ENCODE measurements at places on chromosomes 2 and 18. TPM values are rescaled to one million over a fixed set of nuclear protein-coding genes. Genes with fewer than 3 reads are reported as not detected.

SLC20A1 gene
- polyA plus RNA-seq, result 26.6 TPM

- peak; percentile 75 for DNase-seq
Measured at GRCh38 chr2:239499726-239500573, 99.1 kb upstream of the HDAC4 start.

MRPS9 gene
- polyA plus RNA-seq, result 31.2 TPM

SCN7A gene
- polyA plus RNA-seq, result 55.1 TPM

GRCh38 chr2:147888680-147889079 is 43.9 kb downstream of the ACVR2A start:
- no peak for DNase-seq

DNA sequence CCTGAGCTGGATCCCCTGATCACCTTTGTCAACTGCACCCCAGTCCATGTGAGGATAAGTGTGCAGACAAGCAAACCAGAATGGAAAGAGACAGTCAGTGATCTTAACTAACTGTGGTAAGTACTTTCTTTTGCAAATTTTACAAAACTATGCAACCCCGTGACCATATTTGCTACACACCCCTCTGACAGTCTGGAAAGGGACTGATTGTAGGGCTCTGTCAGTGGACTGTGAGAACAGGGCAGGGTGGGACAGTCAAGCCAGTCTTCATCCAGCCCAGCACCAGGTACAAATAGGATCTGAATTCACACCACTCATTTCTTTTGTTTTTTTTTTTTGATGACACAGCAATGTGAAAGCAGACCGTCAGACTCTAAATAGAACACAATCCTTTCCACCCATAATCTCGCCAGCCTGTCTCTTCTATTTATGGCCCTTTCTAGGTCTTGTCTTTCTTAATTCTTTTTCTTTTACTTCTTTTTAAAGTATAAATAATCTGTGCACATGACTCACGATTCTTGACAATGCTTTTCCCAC is 165.6 kb downstream of the ARL6IP6 start:
- no peak for DNase-seq

- no peak for DNase-seq
Measured at GRCh38 chr2:140880573-140880972, 1250.2 kb downstream of the LRP1B start.

GRCh38 chr2:120764991-120765677 is 29.5 kb downstream of the GLI2 start:
- no peak for DNase-seq

- no peak for DNase-seq
Measured at GRCh38 chr2:88639865-88640264, 12.6 kb upstream of the EIF2AK3 start.

DNA sequence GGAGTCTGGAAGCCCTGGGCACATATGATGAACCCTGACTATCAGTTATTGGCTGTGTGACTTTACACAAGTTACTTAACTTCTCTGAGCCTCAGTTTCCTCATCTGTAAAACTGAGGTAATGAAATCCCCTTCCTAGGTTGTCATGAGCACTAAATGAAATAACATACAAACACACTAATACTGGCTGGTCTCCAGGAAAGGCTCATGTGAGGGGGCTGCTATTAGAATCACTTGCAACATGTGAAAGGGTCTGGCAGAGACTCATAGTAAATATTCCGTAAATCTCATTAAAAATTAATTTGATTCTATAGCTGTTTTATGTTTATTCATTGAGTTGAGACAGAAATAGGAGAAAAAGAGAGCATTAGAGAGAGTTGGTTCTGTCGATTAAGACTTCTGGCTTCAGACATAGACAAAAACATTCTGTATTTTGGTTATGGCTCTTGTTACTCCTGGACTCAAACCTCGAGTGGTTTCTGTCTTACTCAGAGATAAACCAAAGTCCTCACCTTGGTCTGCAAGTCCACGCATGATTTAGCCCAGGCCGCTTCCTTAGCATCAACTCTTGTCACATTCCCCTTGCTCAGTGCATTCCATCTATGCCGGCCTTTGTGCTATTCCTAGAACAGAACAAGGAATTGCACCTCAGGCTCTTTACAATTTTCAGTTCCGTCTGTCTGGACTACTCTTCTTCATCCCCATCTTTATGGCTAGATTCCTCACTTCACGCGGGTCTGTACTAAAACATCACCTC is 139.1 kb downstream of the NXPH2 start:
- no peak for DNase-seq

DNA sequence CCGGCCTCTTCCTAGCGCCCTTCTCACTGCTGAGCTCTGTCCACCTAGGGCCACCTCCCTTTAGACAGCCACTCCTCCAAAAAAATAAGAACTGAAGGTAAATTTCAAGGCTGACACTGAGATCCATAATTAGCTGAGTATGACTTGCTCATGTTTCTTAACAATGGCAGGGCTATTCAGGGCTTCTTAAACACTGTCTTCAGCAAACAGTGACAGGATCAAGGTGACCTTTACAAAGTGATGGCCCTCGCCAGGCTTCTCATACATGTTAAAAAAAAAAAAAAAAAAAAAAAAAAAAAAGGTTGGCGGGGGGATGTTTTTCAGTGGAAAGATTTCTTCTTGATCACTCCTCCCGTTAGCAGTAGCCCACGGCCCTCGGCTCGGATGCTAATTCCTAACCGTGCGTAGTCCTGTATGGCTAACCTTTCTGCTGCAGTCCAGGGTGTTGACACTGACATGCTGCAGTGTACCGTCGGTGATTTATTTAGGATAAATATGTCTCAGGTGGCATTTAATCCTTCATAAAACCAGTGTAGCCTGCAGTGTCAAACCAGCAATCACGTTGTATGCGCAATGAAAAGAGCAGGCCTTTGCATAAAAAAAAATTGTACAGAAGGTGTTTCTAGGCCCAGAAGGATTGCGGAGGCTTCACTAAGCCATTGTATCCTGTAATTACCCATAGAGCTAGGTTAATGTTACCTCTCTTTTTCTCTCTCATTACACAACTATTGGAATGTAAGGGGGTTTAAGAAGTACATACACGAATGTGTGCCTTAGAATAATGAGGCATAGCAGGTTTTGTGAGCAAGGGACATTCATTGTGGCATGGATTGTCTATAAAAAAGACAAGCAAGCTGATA is 142.7 kb downstream of the PTGR3 start:
- no peak for DNase-seq

- no peak for DNase-seq
Measured at GRCh38 chr18:79695269-79695668, 15.7 kb downstream of the CTDP1 start.

DNA sequence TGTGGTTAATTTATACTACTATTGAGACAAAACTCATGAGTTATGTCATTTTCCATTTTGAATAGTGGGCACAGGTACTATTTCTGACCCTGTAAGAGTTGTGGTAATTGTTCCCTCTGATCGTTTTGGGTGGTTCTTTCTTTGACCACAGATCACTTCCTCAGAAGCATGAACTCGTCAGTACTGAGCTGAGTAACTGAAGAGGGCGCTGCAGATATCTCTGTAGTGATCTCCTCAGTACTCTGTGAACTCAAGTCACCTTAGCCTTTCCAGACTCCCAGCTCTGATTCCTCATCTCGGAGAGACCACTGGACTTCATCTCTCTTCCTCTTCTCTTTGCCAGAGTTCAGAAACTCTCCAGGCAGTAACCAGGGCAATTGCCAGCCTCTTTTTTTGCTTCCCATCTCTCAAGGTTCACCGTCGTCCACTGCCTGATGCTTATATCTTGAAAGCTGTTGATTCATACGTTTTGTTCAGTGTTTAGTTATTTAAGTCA is 9.4 kb upstream of the IL1RL1 start:
- no peak for DNase-seq

HOXD8 gene
- polyA plus RNA-seq, result 43.1 TPM

DNA sequence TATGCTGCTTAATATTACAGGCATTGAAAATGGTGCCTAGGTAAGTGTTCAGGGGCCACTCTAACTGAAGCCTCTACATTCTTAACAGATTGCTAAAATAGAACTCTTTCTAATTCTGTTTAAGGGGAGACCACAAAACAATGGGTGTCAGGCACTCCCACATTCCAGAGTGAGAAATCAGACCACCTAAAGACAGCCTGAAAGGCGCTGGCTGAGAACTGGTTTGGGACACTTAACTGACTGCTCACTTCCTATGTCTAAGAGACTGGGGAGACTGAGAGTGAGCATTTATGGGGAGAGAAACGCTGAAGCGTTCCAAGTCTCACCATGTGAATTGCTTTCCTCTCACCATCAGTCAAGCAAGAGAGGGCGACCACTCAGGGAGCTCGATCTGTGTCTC is 108.8 kb upstream of the ITGB6 start:
- peak; percentile 87 for DNase-seq

DNA sequence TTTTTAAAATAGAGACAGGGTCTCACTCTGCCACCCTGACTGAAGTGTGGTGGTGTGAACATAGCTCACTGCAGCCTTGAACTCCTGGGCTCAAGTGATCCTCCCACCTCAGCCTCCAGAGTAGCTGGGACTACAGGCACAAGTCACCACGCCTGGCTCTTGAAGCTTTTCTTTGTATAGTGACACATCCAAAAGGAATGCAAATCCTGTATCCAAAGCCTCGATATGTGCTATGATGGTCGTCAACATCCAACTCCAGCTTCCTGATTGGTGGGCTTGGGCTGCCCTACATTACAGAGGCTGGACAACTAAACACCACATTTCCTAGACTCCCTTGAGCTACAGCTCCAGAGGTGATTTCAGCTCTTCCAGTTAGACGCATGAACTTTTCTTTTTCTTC is 101.7 kb upstream of the PGAP1 start:
- peak; percentile 64 for DNase-seq

SULT1C3 gene
- polyA plus RNA-seq, result not detected

CROCC2 gene
- polyA plus RNA-seq, result 0.28 TPM

RFTN2 gene
- 19.4 TPM for polyA plus RNA-seq

CHMP3 gene
- polyA plus RNA-seq, result 141 TPM

DNA sequence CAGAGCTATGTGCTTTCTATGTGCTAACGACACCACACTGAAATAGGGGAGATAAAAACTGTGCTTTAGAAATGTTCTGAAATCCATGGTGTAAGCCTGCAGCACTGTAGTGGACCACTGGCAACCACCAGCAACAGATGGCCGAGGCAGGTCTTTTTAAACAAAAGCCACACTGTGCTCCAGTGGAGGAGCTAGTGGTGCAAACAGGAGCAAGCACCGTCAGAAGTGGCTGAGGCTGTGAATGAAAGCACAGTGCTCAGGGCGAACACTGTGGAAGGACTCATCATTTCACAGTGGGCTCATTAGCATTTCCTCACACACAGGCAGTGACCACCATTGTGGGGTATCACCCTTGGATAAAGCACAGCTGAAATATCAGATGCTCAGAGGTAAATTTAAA is 22.9 kb upstream of the MTX2 start:
- no peak for DNase-seq

PROKR1 gene
- polyA plus RNA-seq, result 2.7 TPM

TSPYL6 gene
- polyA plus RNA-seq, result 0.12 TPM

DNA sequence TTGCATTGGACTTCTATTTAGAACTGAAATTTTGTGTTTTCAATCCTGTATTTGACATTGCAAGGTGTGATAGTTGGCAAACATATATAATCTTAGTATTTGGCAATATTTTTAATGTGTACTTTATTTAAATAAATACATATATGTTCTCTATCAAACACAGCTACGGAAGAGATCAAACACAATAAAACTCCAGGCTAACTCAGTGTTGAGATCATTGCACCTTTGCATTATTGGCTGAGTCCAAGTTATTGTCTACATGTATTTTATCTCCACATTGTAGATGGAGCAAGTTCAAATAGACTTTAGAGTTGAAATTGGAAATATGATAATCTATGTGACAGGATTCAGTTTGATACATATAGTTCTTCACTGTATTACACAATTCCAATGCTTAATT is 176.7 kb downstream of the ST6GAL2 start:
- DNase-seq, result no peak

GRCh38 chr2:898319-898718 is 52.3 kb upstream of the SNTG2 start:
- DNase-seq, result no peak

DNA sequence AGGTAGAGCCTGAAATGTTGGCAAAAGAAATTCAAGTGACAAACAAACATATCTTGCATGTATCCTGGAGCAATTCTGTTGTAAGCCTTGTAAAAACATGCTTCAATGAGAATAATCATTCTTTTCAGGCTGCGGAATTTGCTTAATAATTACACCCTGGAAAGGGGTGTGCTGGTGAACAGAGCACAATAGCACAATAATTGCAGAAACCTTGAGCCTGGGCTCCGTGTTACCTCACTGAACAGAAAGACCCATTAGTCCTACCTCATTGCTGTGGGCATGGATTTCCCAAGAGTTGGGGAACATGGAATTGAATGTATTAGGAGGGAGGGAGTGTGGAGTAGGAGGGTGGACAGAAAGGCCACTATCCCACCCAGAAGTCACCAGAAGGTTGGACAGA is 168.0 kb upstream of the ALKAL2 start:
- DNase-seq, result no peak

GRCh38 chr2:101518578-101519492 is 43.9 kb upstream of the RFX8 start:
- DNase-seq, result peak; percentile 57

TEKT4 gene
- 0.13 TPM for polyA plus RNA-seq

GRCh38 chr2:210884227-210884626 is 327.8 kb downstream of the CPS1 start:
- no peak for DNase-seq

C18orf54 gene
- 6.9 TPM for polyA plus RNA-seq

DNA sequence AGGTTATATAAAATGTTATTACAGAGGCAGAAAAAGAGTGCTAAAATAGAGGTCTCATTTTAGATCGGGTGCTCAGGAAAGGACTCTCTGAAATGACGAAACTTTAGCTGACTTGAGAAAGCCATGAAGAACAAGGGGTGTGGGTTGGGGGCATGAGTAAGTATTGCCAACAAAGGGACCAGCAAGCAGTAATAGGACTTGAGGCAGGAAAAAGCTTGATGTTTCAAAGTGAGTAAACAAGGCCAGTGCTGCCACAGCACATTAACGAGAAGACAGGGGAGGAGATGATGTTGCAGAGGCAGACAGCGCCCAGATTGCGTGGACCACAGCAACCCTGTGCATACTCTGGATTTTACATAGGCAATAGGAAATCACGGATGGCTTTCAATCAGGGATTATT is 318.8 kb downstream of the ZEB2 start:
- no peak for DNase-seq

LYG2 gene
- polyA plus RNA-seq, result not detected

B4GALT6 gene
- 10.1 TPM for polyA plus RNA-seq

GRCh38 chr2:190887089-190887488 is 6.5 kb downstream of the GLS start:
- no peak for DNase-seq

- DNase-seq, result no peak
Measured at GRCh38 chr2:41880561-41881243, 167.1 kb upstream of the PKDCC start.

CPO gene
- polyA plus RNA-seq, result 0.35 TPM

HRH4 gene
- not detected for polyA plus RNA-seq

OSBPL6 gene
- 6.6 TPM for polyA plus RNA-seq

NT5C1B gene
- 0.73 TPM for polyA plus RNA-seq

SKOR2 gene
- not detected for polyA plus RNA-seq
